CD4-positive, alpha-beta T cell treated with Interleukin-6 for 4 hours (primary cell): ENCODE measurements at places on chromosomes 3 and 15.

DNA sequence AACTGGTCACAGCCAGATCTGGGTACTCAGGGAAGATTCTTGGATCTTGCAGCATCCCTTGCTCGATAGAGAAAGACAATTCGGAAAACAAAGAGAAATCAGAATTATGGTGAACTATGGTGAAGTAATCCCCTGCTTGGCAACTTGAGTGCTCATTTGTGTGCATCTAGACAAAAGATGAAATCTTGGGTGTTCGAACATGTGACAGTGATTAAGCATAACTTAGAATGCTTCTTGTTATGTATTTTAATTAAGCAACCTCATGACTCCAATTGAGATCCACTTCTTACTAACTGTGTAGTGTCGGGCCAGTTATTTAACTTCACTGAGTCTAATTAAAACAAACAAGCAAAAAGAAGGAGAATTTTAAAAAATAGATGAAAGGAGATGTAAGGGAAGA is 56.5 kb downstream of the ZNF385D start:
- no peak for DNase-seq

- no peak for DNase-seq
Measured at GRCh38 chr3:36557708-36558421, 177.6 kb downstream of the STAC start.

DNA sequence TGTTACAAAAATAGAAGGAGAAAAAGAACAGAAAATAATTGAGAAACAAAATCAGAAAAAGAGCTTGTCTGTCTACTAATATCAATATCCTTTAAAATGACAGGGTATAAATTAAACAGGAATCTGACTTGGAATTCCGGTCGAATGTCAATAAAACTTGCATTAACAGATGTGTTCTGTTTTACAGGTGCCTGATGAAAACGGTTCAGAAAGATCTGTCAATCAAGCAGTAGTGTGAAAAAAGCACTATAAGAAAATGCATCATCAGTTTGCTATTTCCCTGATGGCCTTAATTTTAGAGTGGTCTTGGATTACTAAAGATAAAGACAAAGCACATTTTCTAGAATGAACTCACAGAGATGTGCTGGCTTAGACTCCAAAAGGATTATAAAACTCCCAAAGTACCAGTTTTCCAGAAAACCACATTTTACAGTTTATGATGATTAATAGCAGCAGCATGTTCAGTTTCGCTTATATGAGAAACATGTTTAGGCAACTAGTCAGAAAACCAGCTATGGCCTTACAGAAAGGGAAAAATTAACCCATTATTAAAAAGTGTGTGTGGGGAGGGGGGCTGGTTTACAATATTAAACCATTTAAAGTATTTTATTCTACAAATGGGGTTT is 8.2 kb upstream of the C3orf38 start:
- no peak for DNase-seq

DNA sequence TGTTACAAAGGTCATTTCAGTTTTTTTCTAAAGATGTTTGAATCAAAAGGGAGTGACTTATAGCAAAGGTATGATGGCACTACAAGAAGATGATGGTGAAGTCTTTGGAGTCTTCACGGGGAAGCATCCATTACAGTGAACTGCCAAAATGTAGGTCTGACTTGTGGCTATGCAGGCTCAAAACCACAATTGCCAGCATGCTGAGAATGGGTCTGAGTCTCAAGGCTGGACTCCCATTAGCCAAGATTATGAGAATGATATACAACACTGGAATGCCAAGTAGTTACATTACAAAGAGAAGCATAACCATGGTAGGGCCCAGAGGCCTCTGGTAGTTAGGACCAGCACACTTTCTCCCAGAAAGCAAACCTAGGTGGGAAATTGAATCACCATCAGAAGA is 194.2 kb downstream of the MTHFS start:
- no peak for DNase-seq

GRCh38 chr3:179430277-179430870 is 20.9 kb downstream of the GNB4 start:
- no peak for DNase-seq

- no peak for DNase-seq
Measured at GRCh38 chr15:89877083-89877425, 16.7 kb downstream of the AP3S2 start.

GRCh38 chr3:14921034-14921616 is 26.3 kb upstream of the NR2C2 start:
- DNase-seq: peak; percentile 84

DNA sequence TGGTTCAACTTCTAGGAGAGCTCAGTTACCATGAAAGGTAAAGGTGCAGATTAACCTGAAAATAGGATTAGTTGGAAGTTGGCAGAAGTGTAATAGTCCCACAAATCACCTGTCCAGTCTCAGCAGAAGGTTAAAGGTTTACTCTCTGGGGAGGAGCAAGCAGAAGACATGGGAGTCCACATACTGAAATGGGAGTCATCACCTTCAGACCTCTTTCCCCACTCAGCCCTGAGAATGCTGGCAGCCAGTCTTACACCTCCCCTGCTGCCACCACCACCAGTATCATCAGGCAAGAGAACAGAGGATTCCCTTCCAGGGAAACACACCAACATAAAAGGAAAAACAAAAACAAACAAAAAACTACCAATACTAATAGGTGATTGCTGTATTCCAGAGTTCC is 13.8 kb upstream of the PLA2G4D start:
- DNase-seq: no peak

GRCh38 chr3:185534511-185534910 is 17.9 kb downstream of the LIPH start:
- no peak for DNase-seq

DNA sequence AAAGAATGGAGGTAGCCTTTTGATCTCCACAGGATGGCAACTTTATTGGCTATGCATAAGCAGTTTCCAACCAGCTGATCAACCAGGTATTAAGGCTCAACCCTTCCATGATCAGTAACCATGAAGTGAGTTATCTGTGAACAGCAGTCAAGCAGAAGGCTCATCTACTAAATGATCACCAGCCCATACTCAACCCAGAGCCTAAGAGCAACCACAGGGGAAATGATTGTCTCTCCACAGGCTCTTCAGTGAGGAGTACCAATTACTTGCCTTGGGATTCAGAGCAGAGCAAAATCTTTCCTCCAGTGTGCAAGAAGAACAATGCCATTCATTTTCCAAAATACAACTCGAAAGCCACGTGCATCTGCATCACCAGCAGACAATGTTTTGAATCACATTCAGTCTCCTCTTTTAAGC is 754.8 kb downstream of the ROBO1 start:
- DNase-seq: no peak

DNA sequence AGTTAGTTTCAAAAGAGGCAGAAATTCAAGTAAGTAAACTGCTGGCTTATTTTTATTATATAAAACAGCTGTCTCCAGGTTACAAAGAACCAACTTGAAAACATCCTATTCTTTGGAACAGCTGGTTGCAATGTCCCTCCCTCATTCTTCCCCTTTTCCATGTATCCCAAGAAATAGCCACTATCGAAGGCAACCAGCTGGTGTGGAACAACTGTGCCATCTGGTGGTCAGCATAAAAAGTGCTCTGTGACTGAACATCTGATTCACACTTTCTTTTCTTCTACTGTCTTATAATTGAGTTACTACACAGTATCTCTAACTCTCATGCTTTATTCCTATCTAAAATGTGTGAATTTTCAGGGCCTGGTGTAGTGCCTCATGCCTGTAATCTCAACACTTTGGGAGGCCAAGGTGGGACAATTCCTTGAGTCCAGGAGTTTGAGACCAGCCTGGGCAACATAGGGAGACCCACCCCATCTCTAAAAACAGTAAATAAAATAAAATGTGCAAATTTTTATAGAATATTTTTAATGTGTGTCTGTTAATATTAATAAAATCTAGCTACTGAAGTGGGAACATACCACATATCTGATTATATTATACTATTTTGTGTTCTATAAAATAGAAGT is 9.6 kb downstream of the OSBPL11 start:
- peak; percentile 51 for DNase-seq

DNA sequence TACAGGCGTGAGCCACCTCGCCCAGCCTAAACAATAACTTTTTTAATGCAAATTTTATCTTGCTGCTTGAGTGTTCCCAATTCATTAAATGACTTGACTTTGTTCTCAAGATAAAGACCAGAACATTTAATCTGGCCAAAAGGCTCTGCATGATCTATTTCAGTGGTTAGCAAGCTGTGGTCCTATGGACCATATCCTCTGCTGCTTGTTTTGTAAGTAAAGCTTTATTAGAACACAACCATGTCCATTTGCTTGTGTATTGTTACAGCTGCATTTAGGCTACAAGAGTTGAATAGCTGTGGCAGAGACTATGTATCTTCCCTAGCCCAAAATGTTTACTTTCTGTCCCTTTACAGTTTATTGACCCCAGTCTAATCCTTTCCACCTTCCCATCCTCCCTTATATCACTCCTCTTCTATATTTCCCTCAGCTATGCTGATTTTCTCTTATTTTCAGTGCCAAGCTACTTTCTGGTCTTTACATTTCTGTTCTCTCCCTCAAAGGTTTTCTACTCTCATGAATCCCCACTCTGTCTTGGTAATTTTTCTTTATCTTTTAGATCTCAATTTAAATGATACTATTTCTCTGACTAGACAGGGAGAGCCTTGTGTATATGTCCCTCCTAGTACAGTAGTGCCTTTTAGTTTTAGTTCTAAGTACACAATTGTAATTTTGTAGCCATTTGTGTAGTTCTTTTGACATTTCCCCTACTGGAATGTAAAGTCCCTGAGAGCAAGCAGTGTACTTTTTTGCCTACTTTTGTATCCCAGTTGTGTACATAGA is 23.2 kb downstream of the SELENOT start:
- DNase-seq: no peak

DNA sequence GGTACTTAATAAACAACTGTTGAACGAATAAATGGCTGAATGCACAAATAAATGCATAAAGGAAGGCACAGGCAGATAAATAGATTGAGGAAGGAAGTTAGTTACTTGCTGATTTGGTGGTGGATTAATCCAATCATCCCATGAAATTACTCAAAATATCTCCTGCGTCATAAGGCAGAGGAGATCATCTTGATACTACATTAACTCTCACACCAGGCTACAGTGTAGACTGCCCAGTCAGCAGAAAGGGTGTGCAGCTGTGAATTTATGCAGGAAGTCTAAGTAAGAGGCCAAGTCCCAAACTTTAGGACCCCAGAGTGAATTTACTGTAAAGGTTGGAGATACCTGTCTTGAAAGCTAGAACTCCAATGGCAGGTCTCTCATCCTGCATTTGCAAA is 38.6 kb downstream of the PRICKLE2 start:
- no peak for DNase-seq
